Articular chondrocyte of knee joint (primary cell): ENCODE measurements at places on chromosomes 2 and 18. TPM values are rescaled to one million over a fixed set of nuclear protein-coding genes. Genes with fewer than 3 reads are reported as not detected.

SPC25 gene
- total RNA-seq = 3.7 and 4.9 TPM in 2 replicates

CACNB4 gene
- total RNA-seq = 93.8 and 102 TPM in 2 replicates

SPP2 gene
- not detected in 2 replicates for total RNA-seq

NETO1 gene
- not detected in 2 replicates for total RNA-seq

GDF7 gene
- total RNA-seq = 0.76 and 0.91 TPM in 2 replicates

ALS2 gene
- total RNA-seq = 28.6 and 34.6 TPM in 2 replicates

KIF1A gene
- total RNA-seq = under 0.01 TPM in 1 of 2 replicates, not detected in the other

MROH2A gene
- total RNA-seq = not detected in 2 replicates

SLC25A52 gene
- total RNA-seq = 0.11 TPM in 1 of 2 replicates, not detected in the other

UGT1A3 gene
- total RNA-seq = not detected in 2 replicates

MC4R gene
- not detected in 2 replicates for total RNA-seq

ANKRD12 gene
- total RNA-seq = 44.8 and 56.9 TPM in 2 replicates

ASB18 gene
- not detected in 2 replicates for total RNA-seq

FOXD4L1 gene
- 0.11 and 0.26 TPM in 2 replicates for total RNA-seq

MREG gene
- total RNA-seq = 4.8 and 6.0 TPM in 2 replicates

MATN3 gene
- total RNA-seq = 2.8 and 4.3 TPM in 2 replicates

SLC8A1 gene
- 123 and 139 TPM in 2 replicates for total RNA-seq
